NCI-H526 (cell line): ENCODE measurements at places on chromosomes 7 and 10.

DNA sequence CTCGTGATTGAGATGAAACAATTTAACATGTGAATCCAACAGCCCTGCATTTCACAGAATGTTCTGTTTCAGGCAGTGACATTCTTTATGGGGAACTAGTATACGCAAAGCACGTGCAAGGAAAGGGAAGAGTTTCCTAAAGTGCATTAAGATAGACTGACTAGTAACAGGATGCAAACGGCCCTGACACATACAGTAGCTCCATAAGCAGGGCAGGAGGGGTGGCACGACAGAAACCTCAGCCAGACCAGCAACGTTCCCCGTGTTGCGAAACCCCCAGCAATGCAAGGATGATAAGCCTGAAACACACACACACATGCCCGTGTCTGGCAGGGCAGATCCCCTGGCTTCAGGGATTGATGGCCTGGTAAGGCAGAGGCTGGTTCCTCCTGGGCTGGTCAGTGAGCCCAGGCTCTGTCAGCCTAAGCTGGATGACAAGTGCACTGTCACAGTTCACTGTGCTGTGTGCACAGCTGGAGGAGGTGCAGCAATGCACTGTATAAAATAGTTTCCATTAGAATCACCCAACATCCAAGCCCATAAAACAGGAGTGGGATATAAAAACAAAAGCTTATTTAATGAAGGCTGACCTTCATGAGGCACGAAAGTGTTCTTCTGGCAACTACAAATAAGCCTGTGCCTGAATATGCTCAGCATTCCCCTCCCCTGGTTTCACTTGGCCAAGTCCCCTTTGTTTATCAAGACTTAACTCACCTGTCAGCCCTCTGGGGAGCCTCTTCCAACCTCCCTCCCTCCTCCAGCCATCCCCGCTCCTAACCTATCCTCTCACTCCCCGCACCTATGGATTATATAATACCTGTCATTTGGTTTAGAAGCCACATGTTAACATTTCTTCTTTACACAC is 88.8 kb downstream of the GSAP start:
- no peak for DNase-seq

DNA sequence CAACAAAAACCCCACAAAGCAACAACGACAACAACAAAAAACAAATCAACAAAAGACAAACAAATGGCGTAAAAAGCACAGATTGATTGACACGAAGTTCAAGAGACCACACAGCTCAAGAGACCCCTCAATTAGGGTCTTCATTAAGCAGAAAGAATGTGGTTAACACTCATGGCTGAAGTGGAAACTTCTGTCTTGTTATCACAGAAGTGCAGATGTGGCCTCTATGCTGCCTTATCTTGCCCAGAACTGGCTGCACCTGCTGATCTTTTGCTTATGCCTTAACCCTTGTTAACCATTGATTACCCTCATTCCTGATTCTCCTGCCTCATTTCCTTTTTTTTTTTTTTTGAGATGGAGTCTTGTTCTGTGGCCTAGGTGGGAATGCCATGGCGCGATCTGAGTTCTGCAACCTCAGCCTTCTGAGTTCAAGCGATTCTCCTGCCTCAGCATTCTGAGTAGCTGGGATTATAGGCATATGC is 3.5 kb upstream of the DAGLB start:
- no peak for DNase-seq

DNA sequence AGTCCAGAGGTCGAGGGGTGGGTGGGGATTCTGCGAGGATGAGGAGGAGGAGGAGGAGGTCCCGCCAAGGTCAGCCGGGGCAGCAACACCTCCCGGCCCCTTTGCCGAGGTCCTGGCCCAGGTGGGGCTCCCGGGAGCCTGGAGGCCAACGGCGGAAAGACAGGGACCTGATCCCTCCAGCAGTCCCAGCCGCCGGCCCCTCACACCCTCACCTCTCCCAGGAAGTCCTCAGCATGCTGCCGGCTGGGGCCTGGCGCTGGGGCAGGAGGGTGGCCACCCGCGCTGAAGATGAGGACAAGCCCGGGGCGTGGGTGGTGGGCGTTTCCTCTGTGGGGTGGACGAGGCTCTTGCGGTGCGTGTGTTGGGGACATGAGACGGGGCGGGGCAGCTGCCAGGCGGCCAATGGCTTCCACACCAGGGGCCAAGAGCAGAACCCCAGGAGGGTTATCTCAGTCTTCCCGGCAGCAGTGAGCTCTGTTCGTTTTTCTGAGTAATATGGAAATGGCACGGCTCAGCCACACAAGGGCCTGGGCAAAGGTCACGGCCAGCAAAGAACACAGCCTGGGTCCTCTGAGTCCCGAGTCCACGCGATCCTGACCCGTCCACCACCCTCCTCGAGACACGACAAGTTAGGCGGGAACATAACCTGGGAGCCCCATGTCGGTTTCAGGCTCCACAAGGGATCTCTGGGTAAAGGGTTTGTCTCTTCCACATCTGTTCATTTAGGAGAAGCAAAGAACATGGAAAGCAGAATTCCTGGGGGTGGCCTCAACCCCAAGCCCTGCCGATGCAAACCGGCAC is 82.9 kb upstream of the PDGFA start:
- DNase-seq = no peak

DNA sequence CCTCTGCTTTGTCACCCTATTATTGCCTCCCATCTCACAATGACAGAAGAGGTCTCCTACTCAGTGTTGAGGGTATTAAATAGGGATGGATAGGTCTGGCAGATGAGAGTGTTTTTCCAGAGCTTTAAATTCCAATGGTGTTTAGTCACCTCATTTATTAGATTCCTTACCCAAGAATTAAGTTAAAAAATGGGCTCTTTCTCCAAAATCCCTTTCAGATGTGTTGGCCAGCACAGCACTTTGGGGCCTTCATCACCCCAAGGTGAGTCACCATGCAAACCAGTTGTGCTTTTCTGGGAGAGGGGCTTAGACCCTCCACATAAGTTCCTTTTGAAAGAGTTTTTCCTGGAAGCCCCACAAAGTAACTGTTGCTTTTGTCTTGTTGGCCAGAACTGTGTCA is 78.4 kb downstream of the CYP26A1 start:
- DNase-seq = no peak

DNA sequence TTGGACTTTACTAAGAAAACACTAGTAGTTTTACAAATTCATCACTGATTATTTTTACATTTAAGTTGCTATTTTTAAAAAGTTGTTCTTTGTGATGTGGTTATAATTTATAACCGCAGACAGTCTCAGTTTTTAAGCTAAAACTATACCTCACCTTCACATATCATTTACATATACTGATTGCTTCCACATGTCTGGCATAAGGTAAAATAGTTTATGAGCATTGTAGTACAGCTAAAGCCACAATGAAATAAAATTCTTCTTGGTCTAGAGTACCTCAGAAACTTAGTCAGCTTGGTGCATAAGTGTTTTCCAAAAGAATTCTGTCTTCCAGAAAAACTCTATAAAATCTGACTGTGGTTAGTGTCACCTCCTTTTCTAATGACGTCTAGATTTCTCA is 13.0 kb downstream of the SEMA3A start:
- no peak for DNase-seq

GRCh38 chr7:158573310-158573709 is 14.3 kb downstream of the PTPRN2 start:
- no peak for DNase-seq

DNA sequence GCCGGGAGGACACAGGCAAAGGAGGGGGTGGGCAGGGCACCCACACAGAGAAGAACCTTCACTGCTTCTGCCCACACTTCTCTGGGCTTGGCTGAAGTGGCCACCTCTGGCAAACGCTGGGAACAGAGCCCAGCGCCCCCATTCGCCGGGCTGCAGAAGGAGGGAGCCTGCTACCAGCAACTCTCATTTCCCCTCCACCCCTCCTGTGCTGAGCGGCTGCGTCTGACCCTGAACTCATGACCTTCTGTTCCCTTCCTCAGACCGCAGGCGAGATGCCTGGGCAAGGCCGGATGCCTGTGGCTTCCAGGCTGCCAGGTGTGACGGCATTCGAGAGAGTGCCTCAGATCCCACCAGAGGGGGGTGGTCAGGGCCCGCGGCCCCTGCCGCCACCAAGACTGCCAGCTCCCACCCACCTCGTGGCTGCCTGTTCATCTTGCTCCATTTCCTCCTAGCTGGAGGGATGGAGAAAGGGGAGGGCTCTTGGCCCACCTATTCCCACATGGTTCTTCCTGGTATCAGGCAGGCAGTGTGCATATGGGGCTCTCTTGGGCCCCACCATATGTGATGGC is 19.8 kb downstream of the DNAJB12 start:
- no peak for DNase-seq

GRCh38 chr7:105808703-105809590 is 67.5 kb downstream of the ATXN7L1 start:
- no peak for DNase-seq

DNA sequence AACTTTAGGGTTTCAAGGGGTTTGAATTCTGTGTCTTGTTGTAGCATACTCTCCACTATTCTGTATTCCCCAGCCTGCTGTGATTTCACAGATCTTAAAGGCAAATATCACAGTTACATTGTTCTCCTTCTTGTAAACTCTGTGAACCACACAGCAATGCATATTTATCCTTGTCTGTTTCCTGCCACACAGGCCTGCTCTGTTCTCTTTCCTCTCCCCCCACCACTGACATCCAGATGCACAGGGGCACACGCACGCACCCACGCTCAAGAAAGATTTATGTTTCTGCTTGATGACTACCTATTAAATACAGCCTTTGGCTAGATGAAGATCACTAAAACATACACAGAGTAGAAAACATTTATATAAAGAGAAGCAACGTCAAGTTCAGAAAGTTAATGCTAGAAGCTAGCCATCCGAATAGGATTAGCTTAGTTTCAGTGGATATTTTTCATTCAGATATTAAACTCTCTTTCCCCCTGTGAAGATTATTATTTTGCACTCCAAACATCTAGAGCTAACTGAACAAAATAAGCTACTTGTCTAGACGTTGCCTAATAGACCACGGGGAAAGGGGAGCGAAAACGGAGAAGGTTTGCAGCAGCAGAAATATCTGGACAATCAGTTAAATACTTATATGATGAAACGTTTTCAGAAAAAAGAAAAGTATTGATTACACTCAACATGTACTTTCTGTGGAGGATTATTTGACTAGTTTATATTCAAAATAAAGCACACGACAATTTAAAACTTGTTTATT is 193.1 kb upstream of the SEMA3C start:
- no peak for DNase-seq

DNA sequence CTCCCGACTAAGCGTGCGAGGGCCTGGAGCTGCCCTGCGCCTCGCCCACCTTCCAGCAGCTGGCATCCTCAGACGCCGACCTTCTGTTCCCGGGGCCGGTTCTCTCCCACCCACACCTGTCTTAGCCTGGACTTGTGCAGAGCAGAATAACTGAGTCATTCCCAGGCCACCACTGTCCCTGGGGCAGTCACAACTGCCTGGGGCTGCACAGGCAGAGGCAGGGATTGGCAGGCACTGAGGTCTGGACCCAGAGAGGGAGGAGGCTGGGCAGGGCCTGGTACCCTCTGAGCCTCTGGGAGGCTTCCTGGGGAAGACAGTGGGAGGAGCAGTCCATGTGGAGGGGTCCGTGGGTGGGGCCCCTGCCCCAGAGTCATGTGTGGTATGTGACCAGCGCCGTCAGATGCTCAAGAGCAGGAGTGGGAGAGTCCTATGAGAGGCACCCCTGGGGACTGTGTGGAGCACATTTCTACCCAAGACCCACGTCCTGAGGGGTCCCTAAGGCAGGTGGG is 74.3 kb downstream of the NKX6-2 start:
- no peak for DNase-seq

DNA sequence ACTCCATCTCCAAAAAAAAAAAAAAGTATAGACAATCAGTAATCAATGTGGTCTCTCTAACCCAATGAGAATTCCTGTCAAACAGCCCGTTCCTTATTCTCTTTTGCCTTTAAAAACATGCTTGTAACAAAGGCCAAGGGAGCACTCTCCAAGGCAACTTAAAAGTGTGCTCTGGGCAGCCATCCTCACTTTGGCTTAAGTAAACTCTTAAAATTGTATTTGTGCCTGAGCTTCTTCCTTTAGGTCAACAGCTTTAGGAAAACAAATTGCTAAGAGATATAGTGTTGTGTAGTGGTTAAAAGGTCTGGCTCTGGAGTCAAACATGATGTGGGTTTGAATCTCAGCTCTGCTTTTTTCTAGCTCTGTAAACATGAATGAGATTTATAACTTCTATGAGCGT is 13.9 kb upstream of the EPC1 start:
- DNase-seq = no peak

DNA sequence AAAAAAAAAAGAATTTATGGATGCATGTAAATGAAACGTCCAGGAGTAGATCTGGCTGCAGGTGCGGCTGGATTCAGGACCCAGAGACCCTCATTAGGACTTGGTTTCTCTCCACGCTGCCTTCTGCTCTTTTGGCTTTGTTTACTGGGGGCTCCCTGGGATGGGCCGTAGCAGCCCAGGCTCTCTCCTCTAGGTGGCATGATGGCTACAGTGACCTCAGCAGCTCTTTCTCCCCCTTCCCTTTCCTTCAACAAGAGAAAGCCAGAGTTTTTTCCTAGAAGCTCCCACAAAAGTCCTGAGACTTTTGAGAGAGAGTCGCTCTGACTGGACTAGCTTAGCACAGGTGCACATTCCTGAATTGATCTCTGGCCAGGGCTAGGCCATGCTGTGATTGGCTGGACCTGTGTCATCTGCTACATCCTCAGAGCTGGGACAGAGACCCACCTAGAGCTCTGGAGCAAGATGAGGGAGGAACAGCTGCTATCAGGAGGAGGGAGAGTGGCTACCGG is 67.8 kb upstream of the PDCD4 start:
- no peak for DNase-seq

DNA sequence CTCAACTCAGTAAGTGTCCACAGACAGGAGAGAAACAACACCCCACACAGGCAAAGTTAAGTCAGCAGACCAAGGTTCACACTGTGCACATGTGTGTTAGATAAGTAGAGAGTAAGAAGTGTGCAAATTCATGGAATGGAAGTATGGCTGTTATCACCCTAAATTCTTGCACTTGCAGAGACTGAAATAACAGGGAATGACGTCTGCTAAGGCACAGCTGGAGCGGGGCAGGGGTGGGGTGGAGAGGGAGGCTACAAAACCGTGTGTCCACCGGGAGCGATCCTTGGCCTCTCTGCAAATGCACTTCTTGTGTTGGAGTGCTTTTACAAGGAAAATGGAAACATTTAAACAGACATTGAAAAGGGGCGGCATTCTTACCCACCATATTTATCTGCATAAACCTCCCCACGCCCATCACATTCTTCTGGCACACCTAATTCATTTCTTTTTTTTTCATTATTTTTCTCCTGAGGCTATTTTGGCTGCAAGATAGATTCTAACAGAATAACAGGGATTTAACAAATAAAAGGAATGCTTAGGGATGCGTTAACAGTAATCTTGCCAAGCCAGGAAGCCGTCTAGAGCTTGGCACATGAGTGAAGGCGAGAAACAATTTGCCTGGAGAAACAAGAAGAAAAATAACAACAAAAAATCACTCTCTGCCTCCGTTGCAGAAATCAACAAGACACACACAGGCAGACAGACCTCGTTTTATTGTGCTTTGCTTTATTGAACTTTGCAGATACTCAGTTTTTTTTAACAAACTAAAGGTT is 30.1 kb downstream of the TNS3 start:
- no peak for DNase-seq

- DNase-seq = no peak
Measured at GRCh38 chr10:21490711-21491105, 34.8 kb downstream of the SKIDA1 start.
